ENCODE measurements at places on chromosomes 4 and X.

DNA sequence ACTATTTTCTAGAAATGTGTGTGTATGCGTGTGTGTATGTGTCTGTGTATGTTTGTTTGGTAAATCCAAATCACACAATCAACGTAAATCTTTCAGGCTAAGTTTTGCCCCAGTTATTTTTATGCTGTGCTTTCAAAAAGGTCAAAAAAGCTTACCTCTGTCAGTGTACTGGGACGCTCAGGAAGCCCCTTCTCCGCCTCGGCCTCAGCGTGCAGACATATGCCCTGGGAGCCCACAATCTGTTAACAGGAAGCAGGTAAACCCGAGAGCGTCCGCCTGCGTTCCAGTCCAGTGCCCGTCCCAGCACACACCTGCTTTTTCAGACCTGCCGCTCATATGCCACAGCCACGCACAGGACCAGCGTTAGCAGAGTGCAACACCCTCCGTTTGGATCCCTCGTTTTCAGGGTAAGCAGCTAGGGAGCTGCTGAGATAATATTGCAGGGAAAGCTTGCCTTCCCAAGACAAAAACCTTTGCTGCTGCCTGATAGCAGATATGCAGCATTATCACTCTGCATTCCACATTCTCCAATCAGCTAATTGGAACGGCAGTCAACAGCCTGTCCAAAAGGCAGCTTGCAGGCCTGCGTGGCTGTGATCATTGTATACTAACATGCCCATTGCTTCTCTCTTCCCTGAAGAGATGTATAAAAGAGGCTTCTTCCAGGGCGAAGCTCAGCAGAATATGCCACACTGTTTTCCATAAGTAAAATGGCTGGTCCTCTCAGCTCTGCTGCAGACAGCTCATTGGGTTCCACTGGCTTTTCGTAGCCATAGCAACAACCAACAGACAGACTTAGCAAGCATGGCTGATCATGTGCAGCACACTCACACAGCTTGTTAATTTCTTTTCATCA is at the start of gene SORBS2:
Gene SORBS2 (minus strand): TSS at position 686 of the 856 bp plus-strand sequence. CDS start 121,623 bp downstream, outside the sequence.
- DNase-seq: peak; percentile 43

DNA sequence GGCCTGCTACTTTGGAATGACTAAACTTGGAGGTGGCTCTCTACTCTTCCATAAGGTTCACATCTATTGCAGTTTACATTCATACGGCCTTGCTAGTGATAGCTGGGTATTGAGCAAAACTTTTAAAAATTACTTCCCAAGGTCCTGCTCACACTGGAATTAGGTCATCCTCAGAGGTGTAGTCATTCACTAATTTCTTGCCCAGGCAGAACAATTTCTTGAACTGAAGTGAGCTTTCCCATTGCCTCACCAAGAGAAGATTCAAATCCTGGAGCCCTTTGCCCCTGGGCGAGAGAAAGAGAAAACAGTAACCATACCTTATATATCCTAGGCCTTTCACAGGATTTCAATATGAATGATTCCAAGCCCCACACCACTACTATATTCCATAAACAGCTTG is 109.2 kb downstream of the GUCY2F start:
- no peak for DNase-seq

- DNase-seq: no peak
Observed at GRCh38 chr4:79431839-79432238, 23.8 kb upstream of the GK2 start.

DNA sequence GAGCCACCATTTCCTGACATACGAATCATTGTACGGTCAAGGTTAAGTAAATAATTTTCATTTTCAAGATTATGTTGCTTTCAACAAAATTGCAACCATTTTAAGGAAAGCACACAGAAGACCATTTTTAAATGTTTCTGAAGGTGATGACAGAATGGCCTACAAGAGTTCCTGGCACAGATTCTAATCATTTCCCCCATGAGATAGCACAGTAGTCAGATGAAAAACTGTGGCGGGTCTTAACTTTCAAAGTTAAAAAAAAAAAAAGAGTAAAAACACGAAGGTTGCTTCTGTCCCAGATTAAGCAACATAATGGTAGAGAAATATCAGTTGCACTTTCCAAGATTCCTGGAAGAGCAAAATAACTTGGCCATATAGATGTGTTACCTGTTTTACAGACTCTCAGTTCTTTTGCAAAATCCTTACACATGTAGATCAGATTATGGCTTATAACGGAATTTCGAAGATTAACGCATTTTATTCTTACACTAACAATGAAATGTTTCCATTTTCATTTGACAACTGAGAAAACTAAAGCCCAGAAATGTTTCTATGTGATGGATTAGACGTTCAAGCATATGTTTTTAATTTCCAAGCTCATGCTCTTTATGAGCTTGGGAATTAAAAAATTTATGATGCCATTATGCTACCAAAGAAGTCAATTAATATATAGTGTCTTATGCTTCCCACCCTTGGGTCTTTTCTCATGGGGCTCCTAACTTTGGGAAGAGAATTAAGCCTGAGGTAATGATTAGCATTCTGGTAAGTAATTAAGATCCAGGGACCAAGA is 335.1 kb upstream of the CLNK start:
- no peak for DNase-seq

DNA sequence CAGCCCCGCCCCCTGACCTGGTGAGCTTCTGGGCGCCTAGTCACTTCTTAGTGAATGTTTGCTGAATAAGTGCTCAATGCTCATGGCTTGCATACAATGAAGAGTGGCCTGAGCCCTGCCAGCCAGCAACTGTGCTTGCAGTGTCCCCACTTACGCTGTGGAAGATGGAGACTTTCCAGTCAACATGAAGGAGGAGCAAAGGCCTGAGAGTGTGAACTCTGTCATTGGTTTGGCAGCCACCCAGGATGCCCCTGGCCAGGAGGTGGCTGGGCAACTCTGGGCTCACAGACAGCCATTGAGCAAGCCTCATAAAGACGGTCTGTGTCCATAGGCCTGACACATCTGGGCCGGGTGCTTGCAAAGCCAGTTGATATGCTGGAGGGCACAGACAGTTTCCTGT is 72.1 kb upstream of the MAMLD1 start:
- no peak for DNase-seq

- no peak for DNase-seq
Observed at GRCh38 chr4:169848018-169848417, 90.3 kb upstream of the HPF1 start.

- no peak for DNase-seq
Observed at GRCh38 chr4:20687864-20688263, 12.4 kb upstream of the PACRGL start.

- DNase-seq: no peak
Observed at GRCh38 chr4:2835978-2836377, 7.7 kb upstream of the ADD1 start.

- DNase-seq: no peak
Observed at GRCh38 chr4:75629239-75629638, 1.1 kb downstream of the CDKL2 start.

DNA sequence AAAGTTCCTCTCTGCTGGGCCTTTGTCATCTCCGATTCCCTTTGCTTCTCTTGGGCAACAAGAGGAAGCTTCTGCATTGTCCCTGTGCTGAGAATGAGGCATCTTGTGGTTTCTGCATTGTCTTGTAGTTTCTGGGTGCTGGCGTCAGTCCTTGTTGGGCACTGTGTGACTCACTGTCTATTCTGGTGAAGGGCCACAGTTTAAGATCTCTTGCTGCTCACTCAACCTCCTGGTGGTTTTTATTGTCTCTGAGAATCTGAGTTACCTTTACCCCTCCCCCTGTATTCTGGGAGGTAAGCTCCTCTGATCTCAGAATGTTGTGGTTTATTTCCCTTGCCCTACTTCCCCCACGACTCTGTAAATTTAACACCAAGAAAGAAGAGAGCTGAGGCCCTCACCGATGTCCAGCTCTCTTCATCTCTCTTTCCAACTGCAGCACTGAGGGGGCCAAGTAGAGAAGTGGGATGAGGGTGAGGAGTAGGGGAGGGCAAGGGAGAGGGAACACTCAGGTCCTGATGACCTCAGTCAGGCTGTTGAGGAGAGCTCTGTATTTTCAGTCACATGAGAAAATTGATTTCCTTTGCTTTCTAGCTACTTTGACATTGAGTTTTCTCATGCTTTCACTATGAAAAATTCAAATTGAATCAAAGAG is 441.6 kb upstream of the PITX2 start:
- DNase-seq: no peak

- no peak for DNase-seq
Observed at GRCh38 chr4:1644891-1645657, 39.0 kb downstream of the FAM53A start.

GRCh38 chr4:172750910-172751309 is 417.7 kb upstream of the GALNT7 start:
- DNase-seq: no peak

GRCh38 chrX:9341291-9342201 is 123.3 kb upstream of the TBL1X start:
- no peak for DNase-seq

GRCh38 chrX:133306316-133306715 is 88.2 kb upstream of the TFDP3 start:
- DNase-seq: no peak

DNA sequence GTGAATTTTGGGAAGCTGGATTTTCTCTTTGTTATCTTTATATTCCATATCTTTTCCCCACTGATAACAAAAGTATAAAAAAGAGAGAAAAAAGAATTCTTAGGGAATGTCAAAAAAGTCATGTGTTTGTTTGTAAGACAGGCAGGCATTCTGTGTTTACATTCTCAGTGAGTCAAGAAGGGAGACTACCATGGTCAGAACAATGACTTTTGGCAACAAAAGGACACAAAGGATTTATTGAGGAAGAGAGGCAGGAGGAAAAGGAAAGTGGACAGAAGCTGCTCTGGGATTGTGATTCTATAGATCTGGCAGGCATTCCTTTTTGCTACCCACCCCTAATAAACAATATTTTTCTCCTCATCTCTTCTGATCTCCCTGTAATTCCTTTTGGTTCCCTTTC is 5.9 kb upstream of the ANK2 start:
- DNase-seq: no peak

DNA sequence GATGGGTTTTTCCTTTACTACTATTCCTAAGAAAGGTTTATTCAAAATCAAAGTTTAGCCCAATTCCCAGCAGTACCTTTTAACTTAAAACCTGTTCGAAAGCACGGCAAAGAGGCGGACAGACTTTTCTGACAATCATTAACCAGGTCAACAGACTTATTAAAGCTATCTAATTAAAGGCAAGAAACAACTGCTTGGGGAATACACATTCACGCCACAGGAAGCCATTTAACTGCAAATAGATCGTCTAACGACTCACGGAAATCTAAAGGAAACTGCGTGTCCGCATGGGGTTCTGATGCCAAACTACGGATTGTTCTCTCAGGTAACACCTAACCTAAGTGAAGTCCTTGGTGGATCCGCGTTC is 663 bp upstream of the USP53 start:
- DNase-seq: no peak

DNA sequence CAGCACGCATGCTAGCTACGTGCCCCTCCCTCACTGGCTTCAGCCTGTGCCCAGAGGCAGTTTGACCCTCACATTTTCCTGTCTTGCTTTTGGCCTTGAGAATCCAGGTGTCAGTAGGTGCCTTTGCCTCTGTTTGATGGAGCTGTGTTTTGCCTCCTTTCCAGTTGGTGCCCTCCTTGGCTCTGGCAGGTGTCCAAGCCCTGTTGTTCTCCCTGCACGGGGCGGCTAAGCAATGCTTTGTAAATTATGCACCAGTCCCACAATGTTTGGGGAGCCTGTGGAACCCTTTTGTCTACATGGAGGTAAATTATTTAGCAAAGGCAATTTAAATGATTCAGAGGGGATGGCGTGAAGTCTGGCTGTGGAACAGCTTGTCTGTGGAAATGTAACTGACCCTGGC is 202.9 kb upstream of the BOD1L1 start:
- no peak for DNase-seq

GRCh38 chr4:99816545-99817308 is at the start of gene DAPP1:
Gene DAPP1 (plus strand): TSS chr4:99816827. CDS start chr4:99816914, 87 bp downstream.
- DNase-seq: no peak

DNA sequence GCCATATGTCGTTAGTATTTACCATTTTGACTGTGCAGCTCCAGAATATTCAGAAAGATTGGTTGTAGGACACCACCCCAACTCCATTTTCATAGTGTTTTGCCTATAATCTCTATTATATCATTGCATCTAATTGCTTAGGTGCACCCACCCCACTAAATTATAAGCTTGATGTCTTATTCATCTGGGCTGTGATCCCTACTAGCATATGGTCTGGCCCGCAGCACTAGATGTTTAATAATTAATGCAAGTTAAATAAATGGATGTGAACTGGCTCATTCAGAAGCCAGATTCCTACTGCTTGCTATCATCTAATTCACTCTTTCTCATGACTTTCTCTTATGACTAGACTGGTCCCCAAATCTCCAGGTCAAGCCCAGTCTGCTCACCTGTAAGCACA is 143.5 kb downstream of the RELL1 start:
- DNase-seq: no peak

GRCh38 chrX:386239-386767 is 404 bp downstream of the PPP2R3B start:
- no peak for DNase-seq
